Stimulated activated CD4-positive, alpha-beta T cell treated with anti-CD3 and anti-CD28 coated beads, Interleukin-4, amount 100 ng/mL, for 48 hours (primary cell): ENCODE measurements at places on chromosomes 13 and 19.

- DNase-seq, result no peak
These were observed 11.2 kb upstream of the PDCD2L start for GRCh38 chr19:34393031-34393430.

DNA sequence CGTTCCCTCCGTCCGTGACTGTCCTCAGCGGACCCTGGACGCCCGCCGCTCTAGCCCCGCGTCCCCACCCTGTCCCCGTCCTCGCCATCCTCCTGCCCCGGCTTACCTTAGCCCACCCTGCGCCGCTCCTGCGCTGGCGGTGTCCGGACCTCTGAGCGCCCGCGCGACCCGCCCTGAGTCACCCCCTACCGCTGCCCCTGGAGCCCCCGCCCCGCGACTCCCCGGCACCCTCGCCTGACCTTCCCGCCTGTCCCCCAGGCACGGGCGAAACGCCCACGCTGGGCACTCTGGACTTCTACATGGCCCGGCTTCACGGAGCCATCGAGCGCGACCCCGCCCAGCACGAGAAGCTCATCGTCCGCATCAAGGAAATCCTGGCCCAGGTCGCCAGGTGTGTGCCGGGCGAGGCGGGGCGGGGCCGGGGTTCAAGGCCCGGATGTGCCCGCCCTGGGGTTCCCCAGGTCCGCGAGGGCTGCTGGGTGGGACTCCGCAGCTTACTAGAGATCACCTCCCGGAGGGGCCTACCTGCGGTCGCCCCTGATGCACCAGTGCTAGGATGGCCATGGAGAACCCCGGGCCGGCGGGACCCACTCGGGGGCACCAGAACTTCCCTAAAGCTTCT, 5.1 kb downstream of the HMG20B start:
- DNase-seq, result no peak

DNA sequence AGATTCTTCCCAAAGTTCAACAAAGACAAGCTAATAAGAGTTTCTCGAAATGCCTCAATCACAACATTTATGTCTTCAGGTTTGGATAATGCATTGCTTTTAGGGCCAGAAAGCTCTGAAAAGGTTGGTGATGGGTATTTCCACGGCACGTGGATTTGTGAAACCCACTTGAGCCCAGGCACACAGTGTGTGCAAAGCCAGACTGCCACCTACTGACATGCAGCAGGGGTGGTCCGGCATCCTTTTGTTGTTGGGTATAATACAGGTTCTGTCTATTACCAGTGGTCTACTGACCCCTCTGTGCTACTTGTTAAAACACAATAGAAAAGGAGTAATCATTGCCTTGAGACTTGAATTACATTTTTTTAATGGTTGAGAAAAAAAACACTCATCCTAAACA, 225.6 kb downstream of the RAP2A start:
- no peak for DNase-seq

GRCh38 chr19:50478901-50479715, 2.5 kb upstream of the GARIN5A start:
- DNase-seq, result no peak

DNA sequence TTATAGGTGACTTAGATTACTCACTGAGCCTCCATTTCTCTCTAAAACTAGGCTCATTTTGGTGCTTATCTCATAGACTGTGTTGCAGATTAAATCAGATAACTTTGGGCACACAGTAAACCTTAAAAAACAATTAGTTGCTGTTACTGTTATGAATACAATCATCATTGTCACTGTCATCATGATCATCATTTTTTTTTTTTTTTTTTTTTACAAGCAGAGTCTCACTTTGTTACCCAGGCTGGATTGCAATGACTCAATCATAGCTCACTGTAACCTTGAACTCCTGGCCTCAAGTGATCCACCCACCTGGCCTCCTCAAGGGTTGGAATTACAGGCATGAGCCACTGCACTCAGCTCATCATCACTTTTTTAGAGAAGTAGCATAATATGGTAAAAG, 60.0 kb downstream of the VWA8 start:
- DNase-seq, result no peak

- DNase-seq, result no peak
These were observed 304.7 kb upstream of the KLF12 start for GRCh38 chr13:74438901-74439300.

- DNase-seq, result no peak
These were observed 11.1 kb downstream of the TTYH1 start for GRCh38 chr19:54426291-54426931.

DNA sequence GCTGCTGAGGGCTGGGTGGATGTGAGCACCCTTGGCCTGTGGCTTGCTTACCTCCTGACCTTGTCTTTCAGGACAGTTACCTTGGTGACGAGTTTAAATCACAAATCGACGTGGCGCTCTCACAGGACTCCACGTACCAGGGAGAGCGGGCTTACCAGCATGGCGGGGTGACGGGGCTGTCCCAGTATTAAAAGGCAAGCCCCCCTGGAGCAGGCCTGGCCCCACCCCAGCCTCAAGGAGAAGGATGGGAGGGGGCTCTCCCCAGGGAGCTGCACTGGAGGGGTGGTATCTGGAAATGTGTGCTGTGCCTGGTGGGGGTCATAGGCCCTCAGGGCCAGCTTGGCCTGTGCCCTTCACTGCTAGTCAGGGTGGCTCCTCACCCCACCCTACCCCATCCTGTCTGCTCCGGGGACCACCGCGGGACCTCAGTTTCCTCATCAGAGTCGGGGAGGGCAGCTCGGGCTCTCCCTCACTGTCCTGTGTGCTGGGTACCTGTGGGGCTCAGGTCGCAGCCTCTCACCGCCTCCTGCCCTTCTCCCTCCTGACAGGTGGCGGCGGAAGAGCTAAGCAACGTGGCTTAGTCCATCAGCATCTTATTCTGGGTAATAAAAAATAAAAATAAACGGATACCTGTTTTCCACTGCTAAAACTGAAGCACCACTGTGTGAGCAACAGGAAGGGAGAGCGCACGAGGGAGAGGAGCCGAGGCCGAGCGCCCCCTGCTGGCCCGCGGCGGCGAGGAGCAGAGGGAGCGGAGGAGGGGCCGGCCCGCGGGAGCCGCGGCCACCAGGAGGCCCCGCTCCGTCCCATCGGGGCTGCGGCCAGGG, 29.8 kb downstream of the CERS1 start:
- DNase-seq, result peak; percentile 67

GRCh38 chr19:3466635-3467034, 13.7 kb downstream of the SMIM24 start:
- no peak for DNase-seq

DNA sequence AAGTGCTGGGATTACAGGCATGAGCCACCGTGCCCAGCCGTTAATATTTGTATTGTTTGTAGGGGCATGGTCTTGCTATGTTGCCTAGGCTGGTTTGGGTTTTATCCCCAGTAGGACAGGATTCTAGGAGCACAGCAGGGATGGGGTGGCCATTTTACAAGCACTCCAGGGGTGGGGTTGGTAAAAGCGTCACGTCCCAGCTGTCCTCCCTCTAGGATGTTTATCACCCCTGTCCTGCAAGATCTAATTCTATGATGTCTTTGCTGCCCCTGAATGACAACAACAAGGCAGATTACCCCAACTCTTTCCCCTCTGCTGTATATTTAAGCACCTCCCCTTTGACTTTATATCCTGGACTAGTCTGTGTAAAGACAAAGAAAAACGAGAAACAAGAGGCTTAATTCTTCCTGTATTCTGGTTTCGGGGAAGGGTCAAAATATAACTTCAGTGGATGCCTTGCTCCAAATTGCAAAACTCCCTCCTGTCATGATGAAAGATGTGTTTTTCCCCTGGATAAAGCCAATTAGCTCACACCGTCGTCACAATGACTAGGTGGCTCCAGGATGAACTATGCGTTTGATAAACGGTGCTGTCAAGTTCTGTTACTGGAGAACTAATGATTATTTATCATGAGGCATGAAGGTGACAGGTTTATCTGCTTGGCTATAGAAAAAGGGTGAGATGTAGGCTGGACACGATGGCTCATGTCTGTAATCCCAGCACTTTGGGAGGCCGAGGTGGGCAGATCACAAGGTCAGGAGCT, 27.8 kb upstream of the OR1M1 start:
- no peak for DNase-seq

GRCh38 chr19:23957660-23958281, 43.1 kb downstream of the ZNF726 start:
- DNase-seq, result no peak

DNA sequence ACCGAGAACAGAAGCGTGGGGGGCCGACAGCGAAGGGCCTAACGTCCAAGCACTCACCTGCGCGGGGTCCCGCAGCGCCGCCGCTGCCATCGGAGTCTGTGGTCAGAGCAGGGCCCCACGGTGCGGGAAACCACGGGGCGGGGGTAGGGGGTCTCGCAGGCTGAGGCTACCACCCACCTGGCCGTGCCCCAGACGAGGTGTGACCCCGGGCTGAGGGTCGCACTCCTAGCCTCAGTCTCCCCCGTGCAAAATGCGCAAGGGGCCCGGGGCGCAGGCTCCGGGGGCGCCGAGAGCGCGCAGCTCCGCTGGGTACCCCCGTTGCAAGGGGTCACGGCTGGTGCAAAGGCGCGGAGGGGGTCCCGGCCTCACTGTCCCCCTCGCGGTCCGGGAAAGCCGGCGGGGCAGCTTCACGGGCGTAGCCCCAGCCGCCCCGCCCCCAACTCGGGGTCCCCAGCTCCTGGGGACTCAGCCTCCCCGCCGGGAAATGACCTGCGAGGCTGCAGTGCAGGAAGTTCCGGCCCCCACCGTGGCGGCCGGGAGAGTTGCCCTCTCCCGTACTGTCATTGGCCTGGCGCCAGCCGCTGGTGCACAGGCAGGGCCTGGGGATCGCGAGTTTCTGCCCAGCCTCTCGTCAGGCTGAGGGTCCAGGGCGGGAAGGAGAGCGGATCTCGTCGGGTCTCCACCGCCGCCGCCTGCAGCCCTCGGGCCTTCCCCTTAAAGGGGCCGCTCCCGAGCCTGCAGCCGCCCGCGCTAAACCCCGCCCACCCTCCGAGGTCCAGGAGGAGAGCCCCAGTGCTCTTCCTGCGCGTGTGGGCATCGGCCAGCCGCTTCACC, at the start of gene ZNF792:
ZNF792 (minus strand) TSS at position 657 of the 834 bp plus-strand sequence; CDS start at position 90, 567 bp downstream.
- peak; percentile 50 for DNase-seq

- no peak for DNase-seq
These were observed 60.7 kb downstream of the ATP11A start for GRCh38 chr13:112750570-112750969.

- peak; percentile 34 for DNase-seq
These were observed 31.5 kb upstream of the ZNF766 start for GRCh38 chr19:52237771-52238400.

DNA sequence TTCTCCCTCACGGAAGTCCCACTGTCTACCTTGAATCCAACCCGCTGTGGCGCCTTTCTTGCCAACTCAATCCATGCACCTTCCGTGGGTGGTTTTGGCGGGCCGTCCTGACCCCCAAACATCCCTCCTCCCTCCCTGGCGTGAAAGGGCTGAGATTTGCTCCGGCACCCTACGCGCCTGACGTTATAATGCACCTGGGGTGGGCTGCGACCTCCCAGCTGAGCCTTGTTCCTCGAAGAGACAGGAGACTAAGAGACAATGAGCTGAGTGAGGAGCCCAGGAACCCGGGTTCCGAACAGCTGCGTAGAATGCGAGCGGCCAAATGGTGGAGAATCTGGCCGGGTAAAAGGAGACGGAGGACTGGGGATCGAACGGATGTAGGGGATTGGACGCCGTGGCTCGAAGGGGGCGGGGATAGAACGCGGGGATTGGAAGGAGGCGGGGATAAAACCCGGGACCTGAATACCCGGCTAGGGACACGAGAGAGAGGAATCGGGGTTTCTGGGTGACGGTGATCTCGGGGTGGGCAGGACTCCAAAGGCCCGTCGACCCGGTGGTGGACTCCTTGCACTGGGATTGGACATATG, at the start of gene CPT1C:
CPT1C (plus strand) TSS at position 461 of the 587 bp plus-strand sequence. CDS start 1,137 bp downstream, outside the sequence.
- DNase-seq, result peak; percentile 62

DNA sequence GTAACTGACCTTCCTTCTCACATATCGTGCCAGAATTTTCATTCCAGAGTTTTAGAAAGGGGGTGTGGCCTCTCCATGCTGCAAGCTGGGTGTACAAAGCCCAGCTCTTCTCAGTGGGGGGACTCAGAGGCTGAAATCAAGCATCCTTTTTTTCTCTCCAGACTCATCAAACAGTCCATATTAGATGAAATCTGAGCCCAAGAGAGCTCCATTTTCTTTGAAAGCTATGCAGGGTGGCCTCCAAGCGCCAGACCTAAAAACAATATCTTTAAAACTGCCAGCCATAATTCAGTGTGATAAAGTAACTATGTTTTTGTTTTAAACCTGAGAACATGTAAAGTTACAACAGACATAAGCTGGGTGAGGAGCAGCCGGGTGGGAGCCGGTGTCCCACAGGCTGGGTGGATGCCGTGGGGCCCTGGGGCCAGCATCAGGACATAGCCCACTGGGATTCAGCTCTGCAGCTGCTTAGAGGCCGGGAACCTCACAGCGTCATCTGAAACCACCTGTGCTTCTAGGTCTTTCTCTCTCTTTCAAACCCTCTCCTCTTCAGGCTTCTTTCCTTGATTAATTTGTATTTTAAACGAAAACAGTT, 249.2 kb downstream of the ZNF536 start:
- no peak for DNase-seq

DNA sequence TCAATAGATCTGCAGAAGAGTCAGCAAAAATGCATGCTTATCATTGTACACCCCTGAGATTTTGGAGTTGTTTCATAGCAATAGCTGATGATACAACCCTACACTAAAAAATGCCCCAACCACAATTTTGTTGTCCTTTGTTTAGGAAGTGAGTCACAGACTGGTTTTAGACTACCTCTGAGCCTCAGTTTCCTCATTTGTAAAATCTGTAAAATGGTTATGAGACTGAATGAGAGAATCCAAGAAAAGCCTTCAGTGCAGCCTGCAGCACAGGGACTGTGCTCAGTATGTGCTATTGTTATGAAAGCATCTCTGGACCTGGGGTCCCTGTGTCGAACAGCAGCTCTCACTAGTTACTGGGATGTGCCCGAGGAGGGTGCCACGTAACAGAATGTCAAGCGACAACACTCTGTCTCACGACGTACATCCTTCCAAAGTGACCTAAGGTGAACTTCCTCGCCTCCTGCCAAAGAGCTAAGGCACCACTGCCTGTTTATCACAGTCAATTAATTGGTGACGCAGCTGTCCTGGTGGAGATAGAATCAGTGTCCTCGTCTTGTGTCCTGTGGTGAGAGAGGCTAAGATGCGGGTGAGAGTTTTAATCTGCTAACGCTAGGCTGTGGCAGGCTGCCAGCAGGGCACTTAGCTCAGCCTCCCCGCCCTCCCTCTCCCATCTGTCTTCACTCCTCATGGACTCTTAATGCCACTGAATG, 18.1 kb downstream of the DHRS12 start:
- no peak for DNase-seq

GRCh38 chr19:16336571-16336970, 11.9 kb downstream of the KLF2 start:
- DNase-seq, result no peak

- no peak for DNase-seq
These were observed 16.8 kb upstream of the CPB2 start for GRCh38 chr13:46121597-46122163.

DNA sequence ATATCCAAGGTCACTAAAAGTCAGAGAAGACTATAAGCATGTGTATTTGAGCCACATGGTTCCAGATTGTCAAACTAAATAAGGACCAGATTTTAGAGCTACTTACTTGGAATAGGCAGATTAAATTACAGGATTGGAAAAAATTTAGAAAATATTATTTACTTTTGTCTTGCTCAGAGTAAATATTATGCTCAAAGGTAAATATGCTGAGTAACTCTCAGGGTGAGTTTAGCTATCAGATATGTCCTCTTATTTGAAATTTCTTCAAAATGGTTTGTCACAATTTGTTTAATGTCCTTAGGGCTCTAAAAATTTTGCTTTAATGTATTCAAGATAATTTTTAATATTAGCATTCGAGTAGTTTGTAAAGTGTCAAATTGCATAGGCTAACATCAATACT, 2455.2 kb downstream of the PCDH9 start:
- DNase-seq, result no peak

GRCh38 chr13:54234607-54235006, 1206.0 kb downstream of the OLFM4 start:
- DNase-seq, result no peak
